Activated naive CD4-positive, alpha-beta T cell (primary cell): ENCODE measurements at places on chromosomes 11 and 22.

DNA sequence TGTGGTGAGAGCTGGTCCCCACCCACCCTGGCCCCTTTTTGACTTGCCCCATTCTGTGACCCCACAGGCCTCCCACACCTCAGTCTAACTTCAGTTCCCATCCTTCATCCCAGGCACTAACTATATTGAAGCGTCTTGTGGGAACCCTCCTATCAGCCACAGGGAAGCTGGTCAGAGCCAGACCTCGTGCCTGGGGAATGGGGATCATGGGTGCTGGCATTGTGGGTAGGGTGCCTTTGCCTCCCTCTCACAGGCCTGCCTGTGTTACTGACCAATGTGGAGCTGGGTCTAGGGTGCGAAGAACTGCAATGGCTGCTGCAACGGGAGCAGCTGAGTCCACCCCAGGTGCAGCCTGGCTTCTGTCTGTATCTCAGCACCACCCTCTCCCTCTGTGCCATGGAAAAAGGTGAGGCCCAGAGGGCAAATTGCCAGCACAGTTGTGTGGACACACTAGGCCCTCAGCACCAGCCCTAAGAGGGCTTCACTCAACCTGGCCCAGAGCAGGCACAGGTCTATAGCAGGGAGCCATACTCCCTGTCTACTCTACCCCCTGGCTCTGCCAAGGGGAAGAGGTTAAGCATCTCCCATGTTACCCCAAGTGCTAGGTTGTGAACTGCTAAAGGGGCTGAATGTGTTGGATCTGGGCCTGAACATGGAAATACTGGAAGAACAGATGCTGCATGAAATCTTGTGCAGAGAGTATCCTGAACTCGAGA, 37.3 kb downstream of the RRP8 start:
- DNase-seq: no peak

DNA sequence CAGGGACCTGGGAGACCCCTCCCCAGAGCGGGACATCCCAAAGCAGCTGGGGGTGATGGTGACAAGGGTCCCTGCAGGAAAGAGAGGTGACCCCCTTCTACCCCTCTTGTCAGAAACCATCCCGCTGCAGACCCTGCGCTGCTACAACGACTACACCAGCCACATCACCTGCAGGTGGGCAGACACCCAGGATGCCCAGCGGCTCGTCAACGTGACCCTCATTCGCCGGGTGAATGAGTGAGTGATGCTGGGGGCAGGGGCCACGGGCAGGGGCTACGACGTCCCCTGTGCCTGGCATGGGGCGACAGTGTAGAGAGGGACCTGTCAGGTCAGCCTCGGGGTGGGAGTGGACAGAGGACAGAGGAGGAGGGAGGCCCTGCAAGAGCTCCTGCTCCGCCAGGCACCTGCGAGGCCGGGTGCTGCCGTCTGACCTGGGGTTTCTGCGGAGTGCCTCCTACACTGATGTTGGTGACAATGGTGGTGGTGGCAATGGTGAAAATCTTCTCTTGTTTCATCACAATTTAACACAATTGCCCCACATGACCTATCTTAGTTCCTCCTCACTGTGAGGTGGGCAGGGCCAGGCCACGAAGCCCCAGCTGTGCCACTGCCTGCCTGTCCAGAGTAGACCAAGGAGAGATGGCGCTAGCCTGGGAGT, 9.8 kb downstream of the CSF2RB start:
- DNase-seq: no peak

DNA sequence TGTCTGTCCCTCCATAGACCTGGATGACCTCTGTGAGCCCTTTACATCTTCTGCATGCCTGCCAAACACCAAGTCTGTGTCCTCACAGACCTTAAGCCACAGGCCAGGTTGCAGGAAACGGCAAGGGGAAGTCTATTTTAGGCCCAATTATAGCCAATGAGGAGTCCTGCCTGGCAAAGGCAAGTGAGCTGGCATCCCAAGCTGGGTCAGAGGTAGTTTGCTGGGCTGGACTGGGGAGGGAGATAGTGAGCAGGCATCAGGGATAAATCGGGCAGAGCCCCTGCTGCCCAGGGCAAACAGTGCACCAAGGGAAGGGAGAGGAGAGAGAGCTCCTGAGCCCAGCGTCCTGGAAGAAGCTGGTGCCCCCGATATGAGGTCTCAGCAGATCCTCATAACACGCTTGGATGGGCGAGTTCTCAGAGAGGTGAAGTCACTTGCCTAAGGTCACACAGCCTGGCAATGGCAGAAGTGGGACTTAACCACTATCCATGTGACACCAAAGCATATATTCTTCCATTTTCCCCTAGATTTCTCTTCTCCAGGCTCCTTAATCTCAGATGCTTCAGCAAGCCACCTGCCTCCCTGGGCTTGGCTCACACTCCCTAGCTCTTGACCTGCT, 3.7 kb upstream of the RELT start:
- no peak for DNase-seq

GRCh38 chr22:37263966-37264887, 18.1 kb upstream of the CYTH4 start:
- DNase-seq: no peak
